Thoracic aorta (tissue), 2 donors: ENCODE measurements at places on chromosomes 7 and 10. TPM values are rescaled to one million over a fixed set of nuclear protein-coding genes. Genes with fewer than 3 reads are reported as not detected.

The CTAGE6 gene
- total RNA-seq: 2.7 TPM

The STEAP2 gene
- 31.0 TPM for total RNA-seq

DNA sequence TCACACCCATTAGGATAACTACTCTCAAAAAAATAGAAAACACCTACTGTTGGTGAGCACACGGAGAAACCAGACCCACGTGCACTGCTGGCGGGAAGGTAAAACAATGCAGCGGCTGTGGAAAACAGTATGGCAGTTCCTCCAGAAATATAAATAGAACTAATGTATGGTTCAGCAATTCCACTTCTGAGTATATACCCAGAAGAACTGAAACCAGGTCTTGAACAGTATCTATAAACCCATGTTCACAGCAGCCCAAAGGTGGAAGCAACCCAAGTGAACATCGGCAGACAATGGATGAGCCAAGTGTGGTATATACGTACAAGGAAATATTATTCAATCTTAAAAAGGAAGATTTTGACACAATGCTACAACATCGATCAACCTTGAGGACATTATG lies 164.7 kb downstream of the ZMYND11 start:
- H3K36me3 ChIP-seq: peaks cover 7% of the 10 kb centered on the region
- peaks cover 12% of the 10 kb centered on the region for H3K4me1 ChIP-seq
- no peak for DNase-seq
- no peaks in the 10 kb centered on the region for H3K27me3 ChIP-seq

GRCh38 chr10:69801434-69802315 lies at the start of gene COL13A1:
Gene COL13A1, plus strand, starts transcription at chr10:69801906. Its CDS starts 518 bp downstream, at chr10:69802424.
- peak within 1 kb of the TSS; percentile 34 for H3K27ac ChIP-seq
- DNase-seq: peak; percentile 33
- no peaks in the 10 kb centered on the region for H3K4me1 ChIP-seq

- peak overlapping the region; percentile 96 for H3K27ac ChIP-seq
- peaks cover 39% of the 10 kb centered on the region for H3K4me1 ChIP-seq
- H3K27me3 ChIP-seq: no peaks in the 10 kb centered on the region
- no peak for DNase-seq
- H3K4me3 ChIP-seq: peak overlapping the region; percentile 89
These were observed 1.2 kb upstream of the SMARCD3 start for GRCh38 chr7:151249732-151250072.

- H3K36me3 ChIP-seq: no peaks in the 10 kb centered on the region
- H3K27ac ChIP-seq: no peak overlapping the region
- H3K4me3 ChIP-seq: no peak overlapping the region
- DNase-seq: no peak
These were observed 707.0 kb downstream of the SORCS1 start for GRCh38 chr10:106457522-106457921.

The TLX1 gene
- not detected for total RNA-seq

- no peak for DNase-seq
- H3K4me1 ChIP-seq: no peaks in the 10 kb centered on the region
- no peaks in the 10 kb centered on the region for H3K27me3 ChIP-seq
- H3K4me3 ChIP-seq: no peak overlapping the region
- H3K36me3 ChIP-seq: peaks cover 4% of the 10 kb centered on the region
- no peak overlapping the region for H3K27ac ChIP-seq
These were observed 201.3 kb downstream of the SLC25A13 start for GRCh38 chr7:96120445-96121225.

The TACR2 gene
- not detected for total RNA-seq

DNA sequence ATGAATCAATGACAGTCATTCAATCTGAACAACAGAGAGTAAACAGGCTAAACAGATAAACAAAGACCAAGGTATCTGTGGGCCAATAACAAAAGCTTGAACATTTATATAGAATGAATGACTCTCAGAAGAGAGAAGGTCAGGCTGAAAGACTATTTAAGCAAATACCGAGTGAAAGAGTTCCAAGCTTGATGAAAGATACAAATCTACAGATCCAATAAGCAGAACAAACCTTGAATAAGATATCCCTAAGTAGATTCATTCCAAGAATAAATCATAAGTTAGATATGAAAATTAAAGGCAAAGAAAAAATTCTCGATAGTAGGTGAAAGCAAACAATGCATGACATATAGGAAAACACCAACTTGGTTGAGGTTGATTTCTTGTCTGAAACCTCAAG lies 376.4 kb upstream of the IGFBP3 start:
- no peak overlapping the region for H3K27ac ChIP-seq
- peaks cover 4% of the 10 kb centered on the region for H3K4me1 ChIP-seq
- H3K36me3 ChIP-seq: no peaks in the 10 kb centered on the region
- DNase-seq: no peak
- H3K27me3 ChIP-seq: no peaks in the 10 kb centered on the region

DNA sequence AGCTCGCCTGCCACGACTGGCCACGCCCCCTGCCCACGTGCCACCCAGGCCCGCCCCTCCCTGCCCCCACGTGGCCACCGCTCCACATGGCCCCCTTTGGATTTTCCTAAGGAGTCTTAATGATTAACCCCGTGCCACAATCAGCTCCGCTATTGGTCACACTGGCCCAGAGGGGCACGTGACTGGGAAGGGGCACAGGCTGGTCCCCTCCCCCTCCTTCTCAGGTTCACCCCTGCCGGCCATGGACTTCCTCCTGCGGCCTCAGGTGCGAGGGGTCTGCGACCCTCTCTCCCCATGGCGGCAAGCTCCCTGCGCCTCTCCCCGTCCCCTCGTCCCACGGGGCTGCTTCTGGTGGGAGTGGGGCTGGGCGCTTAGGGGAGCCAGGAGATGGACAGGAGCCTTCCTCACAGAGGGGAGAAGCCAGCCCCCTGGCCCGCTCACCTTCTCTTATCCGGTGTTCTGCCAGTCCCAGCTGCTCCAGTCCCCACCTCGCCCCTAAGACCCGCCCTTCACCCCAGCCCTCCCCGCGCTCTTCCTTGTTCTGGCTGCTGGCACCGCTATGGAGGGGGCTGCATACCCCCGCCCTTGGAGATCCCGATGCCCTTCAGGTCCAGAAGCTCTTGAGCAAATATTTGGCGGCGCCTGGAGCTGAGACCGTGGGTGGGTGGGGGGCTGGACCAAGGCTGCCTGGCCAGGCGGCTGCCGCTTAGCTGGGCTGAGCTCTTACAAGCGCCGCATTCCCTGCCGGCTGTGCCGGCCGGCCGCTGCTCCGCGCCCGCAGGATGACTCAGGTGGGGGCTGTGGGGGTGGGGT lies 3.2 kb downstream of the SLC4A2 start:
- peaks cover 44% of the 10 kb centered on the region for H3K4me1 ChIP-seq
- peaks cover 27% of the 10 kb centered on the region for H3K36me3 ChIP-seq
- peak overlapping the region; percentile 59 for H3K4me3 ChIP-seq

- H3K4me1 ChIP-seq: peaks cover 8% of the 10 kb centered on the region
- H3K36me3 ChIP-seq: no peaks in the 10 kb centered on the region
- H3K27ac ChIP-seq: no peak overlapping the region
- DNase-seq: no peak
- H3K4me3 ChIP-seq: no peak overlapping the region
These were observed 58.8 kb upstream of the AKR1E2 start for GRCh38 chr10:4767033-4767814.

The WDR86 gene
- 8.5 TPM for total RNA-seq

DNA sequence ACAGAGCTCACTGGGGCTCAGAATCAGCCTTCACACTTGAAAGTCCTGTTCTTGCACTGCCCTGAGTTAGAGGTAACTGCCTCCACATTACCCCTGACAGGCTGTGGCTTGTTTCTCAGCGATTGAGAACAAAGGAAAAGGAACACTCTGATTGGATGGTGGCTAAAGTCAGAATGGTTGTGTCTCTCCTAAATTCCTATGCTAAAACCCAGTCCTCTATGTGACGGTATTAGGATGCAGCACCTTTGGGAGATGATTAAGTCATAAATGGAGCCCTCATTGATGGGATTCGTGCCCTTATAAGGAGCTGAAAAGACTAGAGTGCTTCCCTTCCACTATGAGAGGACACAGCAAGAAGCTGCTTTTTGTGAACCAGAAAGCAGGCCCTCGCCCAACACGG lies 38.9 kb upstream of the DGKI start:
- peak overlapping the region; percentile 58 for H3K27ac ChIP-seq
- no peaks in the 10 kb centered on the region for H3K27me3 ChIP-seq
- H3K4me3 ChIP-seq: no peak overlapping the region
- H3K36me3 ChIP-seq: peaks cover 36% of the 10 kb centered on the region
- H3K4me1 ChIP-seq: peaks cover 14% of the 10 kb centered on the region

- H3K36me3 ChIP-seq: no peaks in the 10 kb centered on the region
- H3K4me3 ChIP-seq: no peak overlapping the region
- no peaks in the 10 kb centered on the region for H3K4me1 ChIP-seq
- no peak for DNase-seq
- H3K27ac ChIP-seq: no peak overlapping the region
These were observed 10.6 kb upstream of the CALU start for GRCh38 chr7:128728598-128728997.

The GRID2IP gene
- 0.14 TPM for total RNA-seq

The ERVW-1 gene
- not detected for total RNA-seq

The PDZD7 gene
- 1.1 TPM for total RNA-seq

DNA sequence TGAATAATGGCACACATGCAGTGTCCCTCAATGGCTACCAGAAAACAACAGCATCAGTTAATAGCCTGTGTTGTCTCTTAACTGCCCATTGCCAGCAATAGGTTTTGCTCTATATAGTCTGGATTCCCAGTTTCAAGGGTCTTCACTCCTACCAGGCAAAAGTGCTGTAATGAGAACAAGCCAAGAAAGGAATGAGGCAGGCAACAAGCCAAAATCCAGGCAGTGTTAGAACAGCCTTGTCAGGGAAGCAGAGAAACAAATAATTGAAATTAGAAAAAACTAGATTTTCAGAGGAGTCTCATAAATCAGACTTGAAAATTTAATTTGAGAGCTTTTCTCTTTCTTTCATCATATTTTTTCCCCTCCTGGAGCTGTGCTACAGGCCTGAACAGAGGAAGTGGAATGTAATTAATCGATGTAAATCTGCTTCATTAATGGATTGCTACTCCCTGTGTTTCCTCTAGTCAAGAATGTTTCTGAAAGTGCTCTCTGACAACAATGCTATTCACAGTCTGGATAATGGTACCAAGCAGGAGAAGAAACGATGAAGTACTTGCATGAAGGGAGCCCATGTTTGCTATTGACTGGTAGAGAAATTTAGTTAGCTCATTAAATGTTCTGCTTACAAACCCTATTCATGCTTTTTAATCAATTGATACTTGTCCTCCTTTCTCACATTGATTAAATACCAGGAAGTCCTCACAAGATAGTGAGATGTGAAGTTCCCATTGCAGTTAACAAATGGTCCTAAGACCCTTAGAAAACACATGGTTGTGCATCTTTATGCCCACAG lies 202.0 kb upstream of the LRRTM3 start:
- H3K4me3 ChIP-seq: no peak overlapping the region
- H3K27me3 ChIP-seq: no peaks in the 10 kb centered on the region
- DNase-seq: no peak
- no peaks in the 10 kb centered on the region for H3K36me3 ChIP-seq
- H3K4me1 ChIP-seq: no peaks in the 10 kb centered on the region

GRCh38 chr7:10998996-10999757 lies 25.5 kb downstream of the PHF14 start:
- DNase-seq: no peak
- no peaks in the 10 kb centered on the region for H3K27me3 ChIP-seq
- no peak overlapping the region for H3K4me3 ChIP-seq
- H3K36me3 ChIP-seq: peaks cover 10% of the 10 kb centered on the region

GRCh38 chr10:17141504-17142229 lies 12.1 kb upstream of the CUBN start:
- no peak overlapping the region for H3K4me3 ChIP-seq
- peak overlapping the region; percentile 66 for H3K27ac ChIP-seq
- H3K4me1 ChIP-seq: peaks cover 15% of the 10 kb centered on the region
- H3K27me3 ChIP-seq: no peaks in the 10 kb centered on the region

The OR2A1 gene
- not detected for total RNA-seq

DNA sequence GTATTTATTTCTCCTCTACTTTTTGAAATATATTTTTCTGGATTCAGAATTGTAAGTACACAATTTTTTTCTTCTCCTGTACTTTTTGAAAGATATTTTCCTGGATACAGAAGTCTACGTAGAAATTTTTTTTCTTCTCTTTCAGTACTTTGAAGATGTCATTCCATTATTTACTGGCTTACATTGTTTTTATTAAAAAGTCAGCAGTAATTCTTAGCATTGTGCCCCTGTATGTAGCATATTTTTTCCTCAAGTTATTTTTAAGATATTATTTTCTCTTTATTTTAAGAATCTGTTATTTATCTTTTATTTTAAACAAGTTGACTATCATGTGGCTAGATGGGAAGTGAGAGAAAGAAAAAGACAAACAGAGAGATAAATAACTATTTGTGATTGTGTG lies 119.0 kb upstream of the NPSR1 start:
- H3K27ac ChIP-seq: no peak overlapping the region
- no peaks in the 10 kb centered on the region for H3K27me3 ChIP-seq
- no peak overlapping the region for H3K4me3 ChIP-seq
- H3K4me1 ChIP-seq: no peaks in the 10 kb centered on the region
- no peak for DNase-seq

DNA sequence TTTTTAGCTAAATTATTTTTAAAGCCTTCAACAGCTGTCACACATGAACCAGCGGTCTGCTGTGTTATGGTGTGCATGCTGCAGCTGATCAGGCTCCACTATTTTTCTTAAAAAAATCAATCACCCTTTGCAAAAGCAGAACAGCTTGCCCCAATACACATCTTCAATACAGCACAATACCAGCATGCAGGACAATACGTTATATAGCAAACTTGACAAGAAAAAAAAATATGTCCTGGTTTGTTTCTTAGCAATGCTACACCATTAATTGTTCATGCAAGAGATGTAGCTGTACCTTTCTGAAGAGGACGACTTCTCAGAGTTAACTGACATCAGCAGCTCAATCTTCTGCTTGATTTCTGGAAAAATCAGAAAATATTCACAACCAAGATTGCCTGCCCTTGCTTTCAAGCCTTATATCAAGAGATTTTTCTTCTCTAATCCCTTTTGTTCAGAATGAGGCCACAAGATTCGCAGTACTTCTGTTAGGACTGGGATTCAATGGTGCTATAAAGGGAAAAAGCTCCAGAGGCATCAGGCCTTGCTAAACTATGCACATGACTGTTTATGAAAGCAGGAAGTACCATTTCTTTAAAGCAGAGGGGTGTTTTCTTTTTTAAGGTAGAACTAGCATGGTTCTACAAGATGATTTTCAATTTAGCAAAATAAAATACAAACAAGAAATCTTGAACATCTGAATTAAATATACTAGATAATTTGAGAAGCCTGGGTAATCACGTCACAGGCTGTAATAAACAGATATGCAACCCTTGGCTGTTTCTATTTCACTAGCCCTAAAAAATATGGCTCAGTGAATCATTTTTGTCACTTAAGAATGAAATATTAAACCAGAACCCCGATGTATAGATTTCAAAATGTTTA lies 120.0 kb downstream of the SRPK2 start:
- H3K27ac ChIP-seq: peak overlapping the region; percentile 37
- no peaks in the 10 kb centered on the region for H3K27me3 ChIP-seq
- H3K4me1 ChIP-seq: peaks cover 22% of the 10 kb centered on the region
- no peaks in the 10 kb centered on the region for H3K36me3 ChIP-seq
- DNase-seq: no peak

The INMT gene
- total RNA-seq: 243 TPM

GRCh38 chr10:6640433-6641040 lies 60.5 kb upstream of the PRKCQ start:
- H3K27ac ChIP-seq: no peak overlapping the region
- no peaks in the 10 kb centered on the region for H3K36me3 ChIP-seq
- no peak overlapping the region for H3K4me3 ChIP-seq
- H3K27me3 ChIP-seq: no peaks in the 10 kb centered on the region
- no peak for DNase-seq
- no peaks in the 10 kb centered on the region for H3K4me1 ChIP-seq

The COBL gene
- total RNA-seq: 1.6 TPM
